ENCODE measurements at places on chromosomes 16 and 17. TPM values are rescaled to one million over a fixed set of nuclear protein-coding genes. Genes with fewer than 3 reads are reported as not detected.

DNA sequence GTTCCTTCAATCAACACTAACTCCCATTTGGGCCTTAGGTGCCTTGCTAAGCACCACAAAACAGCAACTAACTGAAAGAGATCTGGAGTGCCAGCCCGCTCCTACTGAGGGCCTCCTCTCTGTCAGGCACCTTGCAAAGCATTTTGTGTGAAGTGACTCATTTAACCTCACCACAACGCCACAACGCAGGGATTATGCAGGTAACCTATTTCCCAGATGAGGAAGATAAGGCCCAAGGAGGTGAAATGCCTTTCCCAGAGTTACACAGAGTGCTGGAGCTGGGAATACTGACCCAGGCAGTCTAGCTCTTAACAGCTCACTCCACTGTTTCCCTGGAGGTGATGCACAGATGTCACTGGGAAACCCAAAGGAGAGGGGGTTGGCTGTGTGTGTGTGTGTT is 32.8 kb downstream of the DRC3 start:
- no peak for DNase-seq

DNA sequence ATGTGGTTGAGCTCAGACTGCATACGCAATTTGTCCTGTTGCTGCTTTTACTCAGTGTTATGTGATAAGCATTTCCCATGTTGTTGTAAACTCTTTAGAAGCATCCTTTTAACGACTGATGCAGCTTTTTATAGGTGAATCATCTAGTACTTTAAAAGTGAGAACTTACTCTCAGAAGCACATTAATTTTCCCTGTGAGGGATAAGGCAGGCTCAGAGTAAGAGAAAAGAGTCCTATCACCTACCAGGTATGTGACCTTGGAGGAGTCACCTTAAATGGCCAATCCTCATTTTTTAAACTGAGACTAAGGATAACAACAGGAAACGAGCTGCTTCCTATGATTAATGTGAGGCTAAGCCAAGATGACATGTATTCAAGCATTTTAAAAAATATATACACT is 34.4 kb upstream of the GAN start:
- DNase-seq = no peak

GRCh38 chr16:89319886-89320781 is 102.6 kb downstream of the ZNF778 start:
- peak; percentile 85 for DNase-seq

- no peak for DNase-seq
Observed at GRCh38 chr17:39483506-39483905, 22.2 kb downstream of the CDK12 start.

TNFSF13 gene
- 1.7 TPM for total RNA-seq

ZNF174 gene
- 22.6 TPM for total RNA-seq

PRAC1 gene
- total RNA-seq = not detected

NEUROD2 gene
- total RNA-seq = not detected

TMEM238L gene
- total RNA-seq = not detected

PRSS33 gene
- not detected for total RNA-seq

SULT1A2 gene
- total RNA-seq = not detected

SMG6 gene
- total RNA-seq = 24.9 TPM

RNF112 gene
- total RNA-seq = not detected
